ENCODE measurements at places on chromosomes 3 and 15. TPM values are rescaled to one million over a fixed set of nuclear protein-coding genes. Genes with fewer than 3 reads are reported as not detected.

The ZBED2 gene
- 0.52 TPM for total RNA-seq

The GOLGA6L7 gene
- total RNA-seq, result not detected

DNA sequence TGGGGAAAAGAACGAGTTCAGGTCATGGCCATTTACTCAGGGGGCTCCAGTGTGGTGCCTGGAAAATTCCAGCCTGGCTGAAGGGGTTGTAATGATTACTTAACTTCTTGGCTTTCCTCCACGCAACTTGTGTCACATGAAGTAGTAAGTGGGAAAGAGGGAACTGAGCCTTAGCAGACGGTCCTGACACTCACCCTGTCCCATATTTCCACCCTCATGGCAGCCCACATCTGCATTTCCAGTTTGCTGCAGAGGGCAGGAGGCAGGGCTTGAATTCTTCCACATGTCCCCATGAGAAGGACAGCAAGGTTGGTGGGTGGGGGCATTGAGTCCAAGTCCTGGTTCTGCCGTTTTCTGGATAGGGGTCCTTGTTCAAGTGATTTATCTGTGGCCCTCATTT is 7.8 kb upstream of the CAMP start:
- DNase-seq, result peak; percentile 33

The SLC7A14 gene
- total RNA-seq, result 0.05 TPM

- DNase-seq, result peak; percentile 95
Measured at GRCh38 chr15:64893481-64894394, 18.0 kb upstream of the ANKDD1A start.

- DNase-seq, result no peak
Measured at GRCh38 chr3:195182470-195182795, 88.5 kb downstream of the XXYLT1 start.

- no peak for DNase-seq
Measured at GRCh38 chr3:123388042-123388441, 60.8 kb downstream of the ADCY5 start.

GRCh38 chr15:39406485-39406884 is 174.4 kb upstream of the THBS1 start:
- no peak for DNase-seq

- no peak for DNase-seq
Measured at GRCh38 chr3:150902988-150903387, 2.3 kb downstream of the MINDY4B start.

DNA sequence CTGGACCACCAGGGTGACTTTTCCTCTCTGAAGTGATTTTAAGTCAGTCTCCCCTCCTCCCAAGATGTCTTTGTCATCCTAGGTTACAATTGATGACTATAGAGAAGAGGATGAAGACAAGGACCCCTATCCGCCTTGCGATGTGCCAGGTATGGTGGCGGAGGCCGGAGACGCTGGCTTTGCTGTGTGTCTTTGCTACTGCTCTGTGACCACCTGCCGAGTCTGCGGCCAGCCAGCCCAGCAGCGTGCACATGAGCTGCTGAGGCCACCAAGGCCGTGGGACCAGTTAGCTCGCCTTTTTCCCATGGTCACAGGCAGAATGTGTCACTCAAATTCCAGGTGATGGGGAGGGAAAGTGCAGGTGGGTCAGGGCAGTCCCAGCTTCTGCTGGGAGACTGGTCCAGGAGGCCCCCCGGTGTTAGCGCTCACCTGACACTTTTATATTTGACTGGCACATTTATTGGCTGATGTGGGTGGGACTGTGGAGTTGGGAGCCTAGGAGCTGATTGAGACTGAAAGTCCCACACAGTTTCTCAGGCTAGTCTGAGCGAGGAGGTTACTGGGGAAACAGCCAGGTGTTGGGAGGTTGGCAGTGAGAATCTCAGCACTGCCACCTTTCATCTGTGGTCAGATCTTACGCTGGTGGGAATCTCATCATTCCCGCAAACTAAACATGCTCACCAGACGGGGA is 114.1 kb downstream of the CHDH start:
- no peak for DNase-seq

- no peak for DNase-seq
Measured at GRCh38 chr3:140522653-140523380, 155.0 kb upstream of the TRIM42 start.

DNA sequence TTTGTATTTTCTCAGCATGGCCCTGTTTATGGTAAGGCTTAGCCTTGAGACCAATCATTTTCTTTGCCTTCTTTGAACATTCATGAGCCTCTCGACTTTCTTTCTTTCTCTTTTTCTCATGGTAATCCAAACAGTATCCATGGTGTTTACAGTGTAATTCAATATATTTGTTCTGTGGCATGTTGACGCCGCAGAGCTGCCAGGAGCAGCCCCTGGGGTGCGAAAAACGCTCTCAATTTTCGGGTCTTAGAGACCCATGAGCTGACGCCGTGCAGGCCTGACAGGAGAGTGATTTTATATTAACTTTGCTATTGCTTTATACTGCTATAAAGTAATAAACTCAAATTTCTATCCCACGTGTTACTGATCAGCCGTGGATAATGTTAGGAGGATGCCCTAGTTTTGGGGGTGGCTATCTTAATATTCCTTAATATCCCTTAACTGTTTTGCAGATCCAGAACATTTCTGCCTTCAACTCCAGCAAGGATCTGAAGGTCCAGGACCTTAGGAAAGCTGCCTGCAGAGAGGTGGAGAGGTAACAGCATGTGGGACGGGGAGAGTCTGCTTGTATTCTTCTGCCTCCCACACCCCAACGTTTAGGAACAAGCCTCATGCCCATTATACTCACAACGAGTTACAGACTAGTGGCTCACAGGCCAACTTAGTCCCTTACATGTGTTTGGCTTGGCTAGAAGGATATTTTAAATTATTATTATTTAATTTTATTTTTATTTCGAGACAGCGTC is 29.3 kb upstream of the MYO1E start:
- DNase-seq, result peak; percentile 50

DNA sequence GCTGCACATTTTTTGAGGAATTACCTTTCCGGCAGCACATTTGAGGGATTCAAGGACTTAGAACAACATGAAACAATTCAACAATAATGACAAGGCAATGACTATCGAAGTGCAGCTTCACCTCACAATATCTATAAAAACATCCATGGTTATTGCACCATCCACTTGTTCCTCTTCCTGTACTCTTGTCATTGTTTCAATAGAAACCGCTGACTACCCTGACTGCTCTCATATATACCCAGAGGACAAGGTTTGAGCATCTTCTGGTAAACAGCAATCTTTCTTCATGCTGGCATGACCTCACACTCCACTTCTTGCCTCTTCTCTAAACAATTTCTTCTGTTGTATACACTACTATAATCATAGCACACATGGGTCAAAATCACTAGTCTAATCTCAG is 864.9 kb downstream of the FHIT start:
- no peak for DNase-seq

DNA sequence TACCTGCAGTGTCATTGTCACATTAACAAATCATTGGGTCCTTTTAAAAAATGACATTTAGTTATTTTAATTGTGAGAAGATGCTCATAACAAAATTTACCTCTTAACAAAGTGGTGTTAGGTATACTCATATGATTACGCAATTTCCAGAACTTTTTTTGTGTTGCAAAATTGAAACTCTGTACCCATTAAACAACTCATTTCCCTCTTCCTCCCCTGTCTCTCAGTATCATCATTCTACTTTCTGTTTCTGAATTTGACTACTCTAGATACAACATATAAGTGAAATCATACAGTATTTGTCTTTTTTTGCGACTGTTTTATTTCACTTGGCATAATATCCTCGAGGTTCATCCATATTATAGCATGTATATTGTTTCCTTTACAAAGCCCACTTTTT is 58.7 kb upstream of the CHST2 start:
- no peak for DNase-seq

The CCDC39 gene
- not detected for total RNA-seq

- DNase-seq, result no peak
Measured at GRCh38 chr3:101936419-101937356, 87.4 kb downstream of the NFKBIZ start.

GRCh38 chr3:152943645-152944044 is 108.7 kb downstream of the P2RY1 start:
- DNase-seq, result no peak

The ISL2 gene
- total RNA-seq, result 0.35 TPM

- DNase-seq, result no peak
Measured at GRCh38 chr3:23461069-23461468, 257.9 kb downstream of the UBE2E2 start.

Measured in colonic mucosa (tissue), 4 donors.